ENCODE measurements at places on chromosomes 1 and 21.

DNA sequence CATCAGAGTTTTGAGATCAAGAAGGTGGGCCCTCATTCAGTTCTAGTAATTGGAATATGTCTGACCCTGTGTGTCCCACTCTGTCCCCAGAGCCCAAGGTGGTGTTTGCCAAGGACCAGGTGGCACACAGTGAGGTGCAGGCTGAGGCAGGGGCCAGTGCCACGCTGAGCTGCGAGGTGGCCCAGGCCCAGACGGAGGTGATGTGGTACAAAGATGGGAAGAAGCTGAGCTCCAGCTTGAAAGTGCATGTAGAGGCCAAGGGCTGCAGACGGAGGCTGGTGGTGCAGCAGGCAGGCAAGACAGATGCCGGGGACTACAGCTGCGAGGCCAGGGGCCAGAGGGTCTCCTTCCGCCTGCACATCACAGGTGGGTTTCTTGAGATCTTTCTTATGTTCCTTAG, 35.2 kb downstream of the OBSCN start:
- DNase-seq = no peak

DNA sequence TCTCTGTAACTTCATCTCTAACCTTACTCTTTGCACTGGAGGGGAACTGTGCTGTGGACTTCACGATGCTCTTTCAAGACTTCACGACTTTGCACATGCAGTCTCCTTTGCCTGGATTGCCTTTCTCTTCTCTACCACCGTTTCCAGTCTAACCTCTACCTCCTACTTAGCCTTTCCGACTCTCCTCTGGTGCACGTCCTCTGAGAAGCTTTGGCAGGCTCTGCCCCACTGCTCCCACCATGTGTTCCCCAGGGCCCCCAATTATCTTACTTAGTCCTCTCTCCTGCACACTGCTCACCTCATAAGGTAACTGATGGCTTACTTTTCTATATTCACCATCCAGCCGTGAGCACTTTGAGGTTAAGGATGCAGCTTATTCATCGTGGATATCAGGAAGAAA, 101.7 kb upstream of the GJB5 start:
- no peak for DNase-seq

GRCh38 chr1:6365047-6365446, 28.5 kb downstream of the ACOT7 start:
- DNase-seq = no peak

- no peak for DNase-seq
Measured at GRCh38 chr1:18652791-18653190, 22.1 kb downstream of the PAX7 start.

DNA sequence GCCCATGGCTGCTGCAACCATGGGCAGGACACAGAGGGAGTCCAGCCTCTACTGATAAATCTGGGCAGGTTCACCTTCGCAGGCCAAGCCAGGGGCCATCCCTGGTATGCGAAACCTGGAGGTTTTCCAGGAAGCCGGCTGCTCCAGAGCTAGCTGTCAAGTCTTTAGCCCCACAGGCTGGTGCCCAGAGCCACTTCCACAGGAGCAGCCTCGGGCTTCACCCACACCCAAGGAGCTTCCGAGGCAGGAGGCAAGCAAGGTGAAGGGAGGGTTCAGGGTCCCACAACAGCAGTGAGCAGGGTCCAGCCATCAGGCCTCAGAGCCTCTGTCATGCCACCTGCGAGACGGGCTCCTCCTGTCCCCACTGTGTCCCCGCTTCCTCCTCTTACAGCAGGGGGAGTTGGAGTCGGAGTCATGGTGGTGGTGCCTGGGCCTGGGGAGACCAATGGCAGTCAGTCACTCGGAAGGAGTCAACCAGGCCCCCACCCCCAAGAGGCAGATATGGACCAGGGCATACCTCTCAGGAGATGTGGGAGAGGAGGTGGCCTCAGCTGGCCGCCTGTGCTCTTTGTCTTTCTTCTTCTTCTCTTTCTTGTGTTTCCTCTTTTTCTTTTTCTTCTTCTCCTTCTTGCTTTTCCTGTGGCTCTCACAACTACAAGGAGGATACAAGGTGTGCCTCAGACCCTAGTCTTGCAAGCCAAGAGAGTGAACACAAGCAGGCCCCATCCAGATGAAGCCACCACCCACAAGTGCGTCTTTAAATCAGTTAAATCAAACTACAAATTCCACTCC, 2.1 kb downstream of the C1orf35 start:
- DNase-seq = no peak

DNA sequence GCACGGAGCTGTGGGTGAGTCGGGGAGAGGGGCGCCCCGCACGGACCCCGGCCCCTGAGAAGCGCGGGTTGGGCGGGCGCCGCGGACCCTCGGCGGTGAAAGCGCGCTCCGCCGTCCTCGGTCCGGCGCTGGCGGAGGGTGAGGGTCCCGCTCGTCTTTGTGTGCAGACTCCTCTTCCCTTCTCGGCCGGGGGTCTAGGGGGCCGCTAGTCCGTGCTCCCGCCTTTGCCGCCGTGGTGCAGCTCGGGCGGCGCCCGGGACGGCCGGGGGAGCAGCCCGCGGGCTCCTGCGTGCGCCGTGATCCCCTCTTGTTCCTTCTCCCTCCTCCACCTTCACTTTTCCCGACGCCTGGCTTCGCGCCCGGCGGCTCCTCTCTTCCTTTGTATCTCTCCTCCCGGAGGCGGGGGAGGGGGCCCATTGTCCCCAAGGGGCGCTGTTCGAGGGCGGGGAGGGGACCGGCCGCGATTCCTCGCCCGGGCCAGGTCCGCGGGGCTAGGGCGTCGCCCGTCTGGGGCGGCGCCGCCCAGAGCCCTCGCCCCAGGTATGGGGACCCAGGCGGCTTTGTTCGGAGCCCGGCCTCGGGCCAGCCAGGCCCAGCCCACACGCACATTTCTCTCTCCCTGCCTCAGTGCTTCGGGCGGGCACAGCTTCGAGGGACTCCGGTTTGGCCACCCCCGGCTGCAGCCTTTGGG, 519 bp downstream of the FNBP1L start:
- DNase-seq = peak; percentile 11

DNA sequence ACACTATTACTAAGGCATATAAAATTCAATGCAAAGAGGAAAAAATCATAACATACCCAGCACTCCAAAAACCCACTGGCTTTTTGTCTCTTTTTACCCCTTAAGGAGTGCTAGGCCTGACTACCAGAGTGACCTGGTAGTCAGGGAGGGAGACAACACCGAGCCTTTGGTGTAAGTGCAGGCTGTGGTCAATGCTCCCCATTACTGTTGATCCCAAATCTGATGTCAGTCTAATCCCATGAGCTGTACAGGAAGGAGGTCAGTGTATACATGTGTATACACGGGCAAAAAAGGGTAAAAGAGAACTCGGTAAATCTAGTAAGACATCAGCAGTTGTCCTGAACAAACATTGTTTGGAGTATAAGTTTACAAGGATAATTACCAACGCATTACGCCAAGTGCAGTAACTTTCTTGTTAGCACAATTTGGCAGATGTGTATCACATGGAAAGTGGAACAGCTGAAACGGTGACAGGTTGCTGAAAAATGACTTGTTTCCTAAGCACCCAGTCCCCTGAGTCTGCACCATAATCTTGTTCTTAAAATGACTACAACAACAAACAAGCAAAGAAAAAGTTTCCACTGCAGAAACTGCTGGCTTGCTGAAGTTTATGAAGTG, 217.9 kb downstream of the KCNH1 start:
- DNase-seq = no peak

GRCh38 chr1:85047472-85048295, 616 bp downstream of the MCOLN3 start:
- no peak for DNase-seq
